ENCODE measurements at places on chromosomes 3 and 15.

GRCh38 chr3:33089515-33089914, 7.4 kb downstream of the GLB1 start:
- DNase-seq, result peak; percentile 49

- no peak for DNase-seq
Measured at GRCh38 chr15:56616551-56616950, 116.8 kb downstream of the ZNF280D start.

- no peak for DNase-seq
Measured at GRCh38 chr3:151625586-151625985, 108.1 kb upstream of the AADACL2 start.

DNA sequence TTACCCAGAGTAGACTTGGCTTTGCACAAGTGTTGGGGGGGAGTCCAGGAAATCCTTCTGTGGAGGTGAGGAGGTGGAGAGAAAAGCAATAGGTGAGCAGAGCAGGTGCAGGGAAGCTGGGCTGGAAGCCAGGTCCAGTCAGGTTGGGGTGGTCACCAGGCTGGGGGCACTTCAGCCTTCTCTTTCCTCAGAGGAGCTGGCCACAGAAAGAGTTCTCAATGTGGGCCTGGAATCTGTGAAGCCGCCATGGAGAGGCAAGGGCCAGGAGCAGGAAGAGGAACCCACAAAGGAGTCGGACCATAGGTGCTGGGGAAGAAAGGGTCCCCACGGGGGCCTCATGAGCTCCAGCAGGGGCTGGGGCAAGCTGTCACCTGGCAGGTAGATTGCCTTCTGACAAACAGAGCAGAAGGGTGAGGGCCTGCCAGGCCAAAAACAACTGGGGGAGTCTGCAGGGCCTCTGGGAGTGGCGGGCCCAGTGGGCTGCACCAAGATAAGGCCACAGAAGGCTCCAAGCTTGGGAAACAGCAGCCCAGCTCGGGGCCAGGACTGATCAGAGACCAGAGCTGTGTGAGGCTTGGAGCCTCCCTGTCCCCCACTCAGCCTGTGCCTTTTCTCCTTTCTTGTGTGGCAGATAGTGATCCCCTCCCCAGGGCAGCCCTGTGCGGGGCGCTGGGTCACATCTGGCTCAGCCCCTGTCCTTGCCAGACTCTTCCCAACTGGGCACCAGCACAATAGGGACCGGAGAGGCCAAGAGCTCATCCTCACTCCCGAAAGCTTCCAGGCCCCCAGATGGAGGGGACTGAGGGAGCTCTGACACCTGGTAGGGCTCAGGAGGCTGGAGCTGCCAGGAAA, 53.0 kb upstream of the FGD5 start:
- DNase-seq, result no peak

DNA sequence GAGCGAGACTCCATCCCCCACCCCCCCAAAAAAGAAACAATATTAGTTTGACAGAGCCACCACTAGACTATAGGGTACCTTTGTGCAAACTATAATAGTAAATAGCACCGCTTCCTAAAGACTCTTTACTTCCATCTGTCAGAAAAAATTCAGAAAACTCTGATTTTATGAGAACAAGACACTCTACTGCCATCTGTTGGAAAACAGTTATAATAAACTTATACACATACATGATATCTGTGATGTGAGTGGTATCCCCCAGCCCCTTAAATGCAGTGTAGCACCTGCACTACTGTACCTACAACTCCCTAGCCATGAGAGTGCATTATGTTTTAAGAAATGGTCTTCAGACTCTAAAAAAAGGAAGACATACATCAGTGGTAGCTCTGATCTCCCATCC, 47.1 kb upstream of the CTDSPL start:
- DNase-seq, result no peak

DNA sequence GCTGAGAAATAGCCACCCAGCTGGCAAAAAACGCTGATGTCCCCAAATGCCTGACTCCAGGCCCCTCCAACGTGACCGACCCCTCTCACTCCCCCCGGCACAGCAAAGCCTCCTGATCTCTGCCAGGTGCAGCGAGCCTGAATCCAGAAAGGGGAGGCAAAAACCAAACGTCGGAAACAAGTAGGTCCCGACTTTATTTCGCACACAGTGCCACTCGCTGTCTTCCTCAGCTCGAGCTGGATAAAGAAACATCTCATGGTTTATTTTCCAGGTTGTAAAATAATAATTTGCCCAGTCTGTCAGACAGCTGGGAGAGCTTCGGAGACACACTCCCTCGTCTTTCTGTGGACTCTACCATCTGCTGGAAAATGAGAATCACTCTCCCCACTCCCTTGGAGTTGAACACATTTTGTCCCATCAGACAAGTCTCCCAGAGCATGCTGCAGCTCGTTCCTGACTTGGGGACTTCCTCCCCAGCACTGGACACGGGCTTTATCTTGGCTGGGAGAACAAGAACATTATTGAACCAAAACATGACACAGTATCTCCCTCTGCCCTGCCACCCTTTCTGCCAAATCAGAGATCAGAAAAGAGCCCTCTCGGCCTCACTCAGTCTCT, 142.8 kb downstream of the NUP210 start:
- DNase-seq, result no peak

DNA sequence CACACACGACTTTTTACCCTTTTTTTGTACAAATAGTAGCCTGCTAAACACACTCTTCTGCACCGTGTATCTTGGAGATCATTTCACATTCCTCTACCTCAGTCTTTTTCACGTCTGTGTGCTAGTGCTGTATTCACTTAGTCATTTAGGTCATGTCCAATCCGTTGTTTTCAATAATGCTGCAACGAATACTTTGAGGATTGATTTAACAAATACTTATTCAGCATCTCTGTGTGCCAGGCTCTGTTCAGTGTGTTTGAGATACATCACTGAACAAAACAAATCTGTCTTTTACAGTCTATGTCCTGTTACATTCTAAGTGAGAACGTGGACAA, 882 bp downstream of the JMJD7 start:
- DNase-seq, result no peak

- no peak for DNase-seq
Measured at GRCh38 chr15:35567392-35567791, 21.4 kb upstream of the DPH6 start.

DNA sequence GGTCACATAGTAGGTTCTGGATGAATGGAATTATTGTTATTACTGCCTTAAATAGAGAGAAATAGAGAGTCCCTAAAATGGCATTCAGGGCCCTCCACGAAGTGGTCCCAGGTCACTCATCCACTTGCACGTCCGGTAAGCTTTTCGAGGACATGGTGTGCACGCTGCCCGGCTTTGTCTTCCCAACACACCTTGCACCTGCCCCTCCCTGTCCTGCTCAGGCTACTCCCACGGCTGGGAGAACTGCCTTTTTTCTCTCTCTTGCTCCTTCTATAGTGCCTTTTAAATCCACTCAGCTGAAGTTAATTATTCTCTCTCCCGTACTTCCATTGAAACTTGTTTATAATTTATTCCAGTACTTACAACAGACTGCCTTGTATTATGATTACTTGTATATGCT, 5.6 kb upstream of the DGKG start:
- no peak for DNase-seq

- no peak for DNase-seq
Measured at GRCh38 chr15:74613953-74614743, 1.5 kb upstream of the CLK3 start.

DNA sequence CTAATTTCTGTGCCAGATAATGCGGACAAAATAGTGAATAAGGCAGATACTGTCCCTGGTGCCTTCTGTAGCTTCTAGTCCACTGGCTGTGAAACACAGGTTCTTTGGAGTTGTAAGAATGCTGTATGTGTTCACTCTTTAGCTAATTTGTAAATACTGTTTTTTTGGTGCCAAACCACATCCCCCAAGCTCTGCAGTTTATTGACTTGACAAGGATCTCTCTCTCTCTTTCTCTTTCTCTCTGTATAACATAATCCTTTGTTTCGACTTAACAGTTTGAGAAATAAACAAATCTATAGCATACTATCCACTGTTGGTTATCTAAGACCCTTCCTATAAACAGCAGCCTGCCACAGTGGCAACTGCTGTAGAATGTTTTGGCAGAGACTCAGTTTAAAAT, 7.6 kb downstream of the SMAD3 start:
- DNase-seq, result no peak

- DNase-seq, result no peak
Measured at GRCh38 chr3:10309736-10310135, 11.2 kb downstream of the SEC13 start.

- no peak for DNase-seq
Measured at GRCh38 chr15:64916365-64916764, 4.7 kb downstream of the ANKDD1A start.

GRCh38 chr15:47415539-47415971, 301.8 kb upstream of the SEMA6D start:
- DNase-seq, result no peak

DNA sequence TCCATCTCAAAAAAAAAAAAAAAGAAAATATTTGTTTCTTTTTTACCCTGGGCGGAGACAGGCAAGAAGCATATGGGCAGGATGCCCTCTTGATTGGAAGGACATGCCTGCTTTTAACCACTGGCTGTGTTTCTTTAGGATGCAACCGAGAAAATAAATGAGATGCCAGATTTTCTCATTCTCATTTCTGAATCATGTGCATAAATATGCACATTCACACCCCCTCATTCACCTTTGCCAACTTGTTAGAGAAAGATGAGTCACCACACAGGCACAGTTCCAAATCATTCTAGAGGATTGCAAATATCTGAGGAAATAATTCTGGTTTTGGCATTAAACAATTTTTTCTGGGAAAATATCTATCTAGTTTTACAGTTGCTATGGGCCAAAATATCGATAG, 3.3 kb downstream of the LIPH start:
- DNase-seq, result peak; percentile 14

DNA sequence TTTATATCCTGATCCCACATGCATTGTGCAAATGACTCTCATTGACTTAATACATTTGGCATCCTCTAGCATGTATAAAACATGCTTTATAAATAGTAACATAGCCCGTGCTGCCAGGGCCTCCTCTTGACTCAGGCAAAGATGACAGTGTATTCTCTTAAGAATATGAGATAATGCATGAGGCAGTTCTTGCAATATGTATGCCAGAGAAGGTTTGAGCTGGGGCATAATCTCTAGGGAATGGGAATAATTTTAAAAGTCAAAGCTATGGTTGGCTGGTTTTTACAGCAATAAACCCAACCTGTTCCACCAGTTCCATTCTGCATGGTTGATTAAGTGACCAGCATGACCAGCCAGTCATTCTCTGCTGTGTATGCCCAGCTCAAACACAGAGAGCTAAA, 179.0 kb upstream of the PFN2 start:
- DNase-seq, result no peak

DNA sequence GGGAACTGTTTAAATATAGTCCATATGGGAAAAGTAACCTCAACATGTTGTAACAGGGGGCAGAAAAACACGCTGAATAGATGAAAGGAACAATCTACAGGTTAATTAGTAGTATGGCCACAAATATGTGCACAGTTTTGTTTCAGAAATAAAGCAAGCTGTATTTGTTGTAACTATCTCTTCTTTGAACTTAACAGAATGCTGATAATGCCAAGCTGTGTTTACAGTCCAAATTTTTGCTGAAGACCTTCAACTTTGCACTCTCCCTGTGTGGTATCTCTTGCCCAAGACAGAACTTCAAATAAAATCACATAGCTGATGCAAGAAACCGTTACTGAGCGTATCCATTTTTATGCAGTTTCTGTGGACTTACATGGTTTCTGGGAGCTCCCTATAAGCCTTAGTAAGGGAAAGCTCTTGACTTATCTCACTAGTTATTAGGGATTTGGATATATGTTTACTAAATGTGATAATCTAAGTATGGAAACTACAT, 425.4 kb upstream of the TPRG1 start:
- no peak for DNase-seq

DNA sequence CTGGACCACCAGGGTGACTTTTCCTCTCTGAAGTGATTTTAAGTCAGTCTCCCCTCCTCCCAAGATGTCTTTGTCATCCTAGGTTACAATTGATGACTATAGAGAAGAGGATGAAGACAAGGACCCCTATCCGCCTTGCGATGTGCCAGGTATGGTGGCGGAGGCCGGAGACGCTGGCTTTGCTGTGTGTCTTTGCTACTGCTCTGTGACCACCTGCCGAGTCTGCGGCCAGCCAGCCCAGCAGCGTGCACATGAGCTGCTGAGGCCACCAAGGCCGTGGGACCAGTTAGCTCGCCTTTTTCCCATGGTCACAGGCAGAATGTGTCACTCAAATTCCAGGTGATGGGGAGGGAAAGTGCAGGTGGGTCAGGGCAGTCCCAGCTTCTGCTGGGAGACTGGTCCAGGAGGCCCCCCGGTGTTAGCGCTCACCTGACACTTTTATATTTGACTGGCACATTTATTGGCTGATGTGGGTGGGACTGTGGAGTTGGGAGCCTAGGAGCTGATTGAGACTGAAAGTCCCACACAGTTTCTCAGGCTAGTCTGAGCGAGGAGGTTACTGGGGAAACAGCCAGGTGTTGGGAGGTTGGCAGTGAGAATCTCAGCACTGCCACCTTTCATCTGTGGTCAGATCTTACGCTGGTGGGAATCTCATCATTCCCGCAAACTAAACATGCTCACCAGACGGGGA, 114.1 kb downstream of the CHDH start:
- no peak for DNase-seq

- no peak for DNase-seq
Measured at GRCh38 chr3:15384510-15385237, 42.7 kb downstream of the METTL6 start.

GRCh38 chr15:57411945-57412768, 35.9 kb downstream of the CGNL1 start:
- no peak for DNase-seq

GRCh38 chr3:171768281-171768900, 41.9 kb downstream of the PLD1 start:
- DNase-seq, result no peak

DNA sequence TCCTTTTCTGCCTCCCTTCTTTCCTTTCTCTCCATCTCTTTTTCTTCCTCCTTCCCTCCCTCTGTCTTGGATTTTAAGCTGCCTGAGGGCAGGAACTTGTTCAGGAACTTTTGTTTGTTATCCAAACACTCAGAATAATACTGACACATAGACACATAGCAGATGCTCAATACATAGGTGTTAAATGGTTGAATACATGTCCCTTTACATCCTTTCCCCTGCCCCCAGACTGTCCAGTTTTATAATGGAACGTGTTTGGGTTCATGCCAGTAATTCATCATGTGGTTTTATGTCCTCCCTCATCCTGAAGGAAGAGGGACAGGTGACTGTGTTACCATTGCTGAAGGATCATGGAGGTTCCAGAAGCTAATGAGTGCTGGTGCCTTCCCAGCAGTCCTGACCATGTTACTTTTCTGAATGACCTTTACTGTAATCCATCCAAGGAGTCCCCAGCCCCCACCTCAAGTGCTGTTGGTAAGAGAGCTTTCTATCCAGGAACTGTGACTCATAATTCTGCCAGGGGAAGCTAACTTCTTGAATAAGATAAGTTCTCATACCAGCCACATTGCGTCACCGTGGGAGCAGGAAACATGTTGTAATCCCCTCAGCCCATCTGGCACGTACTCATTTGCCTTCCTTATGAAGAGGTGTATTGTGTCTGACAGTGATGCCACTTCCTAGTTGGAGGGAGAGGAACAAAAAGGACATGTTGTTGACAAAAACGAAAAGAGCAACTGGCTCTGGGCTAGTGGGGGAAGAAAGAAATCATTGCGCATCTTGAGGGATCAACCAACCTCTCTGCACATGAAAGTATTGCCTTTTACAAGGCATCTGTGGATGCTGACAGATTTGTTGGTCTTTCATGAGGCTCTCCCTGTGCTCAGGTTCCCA, 52.4 kb downstream of the IL1RAP start:
- DNase-seq, result peak; percentile 99
